Renal cortical epithelial cell (primary cell): ENCODE measurements at places on chromosomes 11 and 22. TPM values are rescaled to one million over a fixed set of nuclear protein-coding genes. Genes with fewer than 3 reads are reported as not detected.

DNA sequence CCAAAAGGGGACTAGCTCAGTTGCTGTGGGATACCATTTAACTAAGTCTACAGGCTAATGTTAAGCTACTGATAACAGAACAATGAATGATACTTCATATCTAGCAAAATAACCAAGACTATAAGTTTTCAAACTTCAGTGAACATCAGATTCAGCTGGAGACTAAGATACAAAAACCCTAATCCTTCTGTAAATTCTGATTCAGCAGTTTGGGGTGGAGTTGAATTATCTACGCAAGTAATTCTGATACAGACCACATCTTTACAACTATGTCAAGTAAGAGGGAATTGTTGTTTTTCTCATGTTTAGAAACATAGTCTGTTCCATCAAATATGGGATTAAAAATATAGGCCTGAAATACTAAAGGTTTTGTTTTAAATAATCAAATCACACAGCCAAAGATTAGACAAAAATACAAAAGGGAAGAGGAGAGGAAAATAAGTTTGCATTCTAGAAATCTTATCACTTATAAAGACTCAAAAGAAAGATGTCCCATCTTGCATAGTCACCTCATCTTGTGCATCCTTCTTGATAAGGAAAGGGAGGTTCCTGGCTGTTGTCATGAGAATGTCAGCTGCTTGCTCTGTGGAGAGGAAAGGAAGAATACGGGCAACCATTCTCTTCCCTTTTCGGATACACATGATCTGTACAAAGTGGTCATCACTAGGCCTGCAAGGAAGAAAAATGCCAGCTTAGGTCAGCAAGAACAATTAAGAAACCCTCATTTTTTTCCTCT is 21.4 kb downstream of the PATL1 start:
- DNase-seq = no peak

- DNase-seq = no peak
Observed at GRCh38 chr11:107598225-107599139, 7.5 kb downstream of the ELMOD1 start.

DNA sequence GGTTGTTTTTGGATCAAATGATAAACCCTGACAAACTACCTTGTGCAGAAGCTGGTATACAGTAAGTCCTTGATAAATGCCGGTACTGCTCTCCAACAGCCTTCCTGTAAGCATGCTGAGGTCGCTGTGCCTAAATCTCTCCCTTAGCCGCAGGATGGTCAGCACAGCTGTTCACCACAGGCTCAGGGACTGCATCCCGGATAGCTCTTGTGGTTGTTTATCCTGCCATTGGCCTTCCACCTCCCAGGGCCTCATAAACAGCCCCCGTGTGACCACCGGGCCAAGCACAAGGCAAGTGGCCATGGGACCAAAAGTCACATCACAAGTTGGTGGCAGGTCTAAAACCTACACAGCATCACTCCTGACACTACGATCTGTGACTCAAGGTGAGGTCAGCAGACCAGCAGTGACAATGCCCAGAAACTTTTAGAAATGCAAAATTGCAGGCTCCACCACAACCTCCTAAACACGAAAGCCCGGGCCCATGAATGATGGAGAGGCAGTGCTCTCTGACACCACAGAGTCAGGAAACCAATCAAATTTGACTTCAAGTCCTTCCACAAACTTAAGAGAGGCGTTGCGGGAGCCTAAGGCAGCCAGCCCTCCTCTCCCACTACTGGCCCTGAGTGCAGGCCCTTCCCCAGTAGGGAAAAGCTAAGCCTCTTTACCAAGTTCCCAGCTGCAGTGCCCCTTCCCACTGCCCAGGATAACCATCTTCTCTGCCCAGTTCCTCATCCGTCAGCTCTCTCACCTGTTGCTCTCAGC is 3.9 kb downstream of the SPATA19 start:
- DNase-seq = no peak

DNA sequence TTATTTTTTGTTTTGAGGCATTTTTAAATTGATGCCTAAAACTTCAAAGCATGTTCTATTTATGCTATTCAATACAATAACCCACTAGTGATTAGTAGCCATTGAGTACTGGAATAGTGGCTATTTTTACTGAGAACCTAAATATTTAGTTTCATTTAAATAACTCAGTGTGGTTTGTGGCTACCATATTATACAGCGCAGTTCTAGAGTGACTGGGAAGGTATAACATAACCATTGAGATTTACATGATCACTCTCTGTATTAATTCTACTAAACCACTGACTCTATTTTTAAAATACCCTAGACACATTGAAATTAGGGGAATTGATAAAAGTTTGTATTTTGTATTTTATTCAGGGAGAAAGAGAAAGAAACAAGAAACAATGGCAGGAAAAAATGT is 441.2 kb downstream of the CNTN5 start:
- no peak for DNase-seq

DNA sequence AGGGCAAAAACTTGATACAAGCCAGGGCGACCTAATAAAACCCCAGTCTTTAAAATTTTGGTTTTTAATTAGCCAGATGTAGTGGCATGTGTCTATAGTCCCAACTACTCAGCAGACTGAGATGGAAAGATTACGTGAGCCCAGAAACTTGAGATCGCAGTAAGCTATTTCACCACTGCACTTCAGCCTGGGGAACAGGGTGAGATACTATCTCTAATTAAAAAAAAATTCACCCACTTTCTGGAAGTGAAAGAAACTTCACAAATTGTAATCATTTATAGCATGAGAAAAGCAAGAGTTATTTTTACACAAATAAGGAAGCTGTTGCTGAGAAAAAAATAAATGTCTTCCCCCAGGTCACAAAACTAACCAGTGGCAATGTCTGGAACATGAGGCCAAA is 882 bp upstream of the GLYATL2 start:
- no peak for DNase-seq

DNA sequence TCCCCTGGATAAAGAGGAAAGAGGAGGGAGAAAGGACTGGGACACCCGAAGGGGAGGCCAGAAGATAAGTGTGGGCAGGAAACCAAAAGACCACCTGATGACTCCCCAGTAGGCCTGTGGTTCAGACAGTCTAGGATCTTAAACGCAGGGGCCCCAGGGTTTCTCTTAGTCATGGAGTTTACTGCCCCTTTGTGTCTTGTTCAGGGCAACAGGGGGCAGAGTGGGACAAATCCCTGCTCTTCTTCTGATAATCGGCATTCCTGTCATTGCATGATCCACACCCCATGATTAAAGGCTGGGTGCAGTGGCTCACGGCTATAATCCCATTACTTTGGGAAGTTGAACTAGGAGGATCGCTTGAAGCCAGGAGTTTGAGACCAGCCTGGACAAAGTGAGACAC is 4.7 kb upstream of the TMPRSS13 start:
- no peak for DNase-seq

- DNase-seq = no peak
Observed at GRCh38 chr11:72637198-72637597, 37.0 kb downstream of the PDE2A start.

- DNase-seq = no peak
Observed at GRCh38 chr11:124153821-124154220, 29.3 kb upstream of the OR10D3 start.

- DNase-seq = no peak
Observed at GRCh38 chr11:1353383-1354124, 36.2 kb upstream of the BRSK2 start.

GRCh38 chr11:12606597-12606996 is 67.6 kb upstream of the TEAD1 start:
- DNase-seq = peak; percentile 40

DNA sequence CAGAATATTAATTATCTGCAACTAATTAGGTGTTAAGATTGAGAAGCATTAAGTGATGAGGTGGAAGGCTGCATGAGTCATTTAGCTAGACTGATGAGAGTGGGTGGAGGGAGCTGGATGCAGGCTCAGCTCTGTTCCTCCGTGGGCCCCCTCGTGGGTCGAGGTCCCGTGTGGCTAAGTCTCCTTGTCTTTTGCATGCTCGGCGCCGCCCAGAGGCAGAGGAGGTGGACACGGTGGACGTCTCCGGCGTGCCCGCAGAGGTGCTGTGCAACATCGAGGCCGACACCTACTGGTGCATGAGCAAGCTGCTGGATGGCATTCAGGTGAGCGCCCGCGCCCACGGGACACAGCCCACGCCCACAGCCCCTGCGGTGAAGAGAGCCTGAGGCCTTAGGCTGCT is 211.6 kb downstream of the TBC1D22A start:
- no peak for DNase-seq

GRCh38 chr11:71999798-72000197 is 1.1 kb downstream of the IL18BP start:
- DNase-seq = no peak

DNA sequence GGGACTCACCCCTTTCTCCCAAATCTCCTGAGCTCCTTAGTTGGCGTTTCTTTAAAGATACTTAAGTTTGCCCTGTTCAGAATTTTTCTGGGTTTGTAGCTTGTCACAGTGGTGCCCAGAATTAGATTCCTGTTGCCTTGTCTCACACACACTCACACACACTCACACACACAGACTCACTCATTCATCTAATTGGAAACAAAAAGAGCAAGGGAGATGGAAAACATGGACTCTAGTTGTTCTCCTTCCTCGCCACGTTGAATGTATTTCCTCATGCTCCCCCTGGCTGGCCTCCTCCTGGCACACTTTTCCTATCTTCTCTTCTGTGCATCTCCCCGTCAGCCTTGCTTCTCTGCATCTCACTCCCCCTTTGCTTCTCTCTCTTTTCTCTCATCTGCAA is 752.3 kb downstream of the NTM start:
- no peak for DNase-seq

DNA sequence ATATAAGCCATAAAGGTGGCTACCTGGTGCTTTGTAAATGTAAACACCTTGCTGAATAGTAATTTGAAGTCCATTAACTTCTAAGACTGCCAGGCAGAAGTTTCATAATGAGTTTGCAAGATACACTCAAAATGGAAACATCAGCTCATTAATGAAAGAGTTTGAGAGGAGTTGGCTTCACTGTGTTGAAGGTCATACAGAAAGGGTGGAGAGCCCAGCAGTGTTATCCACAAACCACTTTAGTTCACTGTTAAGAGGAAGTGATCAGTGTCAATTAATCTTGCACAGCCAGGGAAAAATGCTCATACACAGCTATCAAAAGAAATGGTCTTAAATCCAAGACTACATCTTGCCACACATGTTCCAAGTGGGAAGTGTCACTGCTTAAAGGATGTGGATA is 689.4 kb downstream of the JRKL start:
- no peak for DNase-seq

KRTAP5-2 gene
- total RNA-seq = not detected in 2 replicates

CCDC81 gene
- 0.17 and 0.50 TPM in 2 replicates for total RNA-seq

FAM89B gene
- total RNA-seq = 10.1 and 14.8 TPM in 2 replicates

B4GALNT4 gene
- total RNA-seq = 4.0 and 4.5 TPM in 2 replicates

KRTAP5-7 gene
- total RNA-seq = not detected in 2 replicates
